Activated CD4-positive, alpha-beta T cell treated with anti-CD3 and anti-CD28 coated beads, Interleukin-2, amount 10 ng/mL, durations not matched to agents 24 days and 14 days (primary cell): ENCODE measurements at places on chromosomes 1 and 21. TPM values are rescaled to one million over a fixed set of nuclear protein-coding genes. Genes with fewer than 3 reads are reported as not detected.

PRAMEF25 gene
- total RNA-seq: not detected in 2 replicates

- no peaks in the 10 kb centered on the region for H3K36me3 ChIP-seq
- no peak overlapping the region for H3K27ac ChIP-seq
- no peak overlapping the region for H3K4me3 ChIP-seq
- H3K27me3 ChIP-seq: peaks cover 7% of the 10 kb centered on the region
Measured at GRCh38 chr1:62962901-62963776, 179.2 kb downstream of the ATG4C start.

NPHS2 gene
- not detected in 2 replicates for total RNA-seq

DNA sequence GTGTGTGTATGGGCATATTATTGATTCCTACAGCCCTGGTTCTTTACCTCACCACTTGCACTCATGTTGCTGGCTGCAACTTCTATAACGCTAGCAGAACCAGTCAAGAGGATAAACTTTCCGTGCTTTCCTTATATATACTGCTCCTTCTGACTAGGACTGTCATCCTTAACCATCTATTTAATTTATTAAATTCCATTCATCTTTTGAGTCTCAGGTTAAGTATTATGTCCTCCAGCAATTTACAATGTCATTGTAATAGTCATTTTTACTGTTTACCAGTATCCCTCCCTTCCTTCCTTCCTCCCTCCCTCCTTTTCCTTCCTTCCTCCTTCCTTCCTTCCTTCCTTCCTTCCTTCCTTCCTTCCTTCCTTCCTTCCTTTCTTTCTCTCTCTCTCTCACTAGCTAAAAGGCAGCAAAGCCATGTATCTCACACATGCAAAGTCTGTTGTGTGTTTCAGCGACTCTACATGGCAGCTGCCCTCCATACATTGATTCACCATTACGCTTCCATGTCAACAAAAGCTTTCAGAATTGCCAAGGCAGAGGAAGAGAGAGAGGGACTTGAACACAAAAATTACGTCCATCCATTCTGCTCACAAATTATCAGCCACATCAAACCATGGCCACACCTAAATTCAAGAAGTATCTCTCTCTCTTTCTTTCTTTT is 73.8 kb downstream of the ZNF326 start:
- no peaks in the 10 kb centered on the region for H3K36me3 ChIP-seq
- H3K4me3 ChIP-seq: no peak overlapping the region
- H3K27ac ChIP-seq: no peak overlapping the region
- DNase-seq: no peak
- peaks cover 8% of the 10 kb centered on the region for H3K27me3 ChIP-seq
- H3K4me1 ChIP-seq: no peaks in the 10 kb centered on the region

OXCT2 gene
- 1.5 and 1.8 TPM in 2 replicates for total RNA-seq

- H3K27ac ChIP-seq: no peak overlapping the region
- H3K27me3 ChIP-seq: no peaks in the 10 kb centered on the region
- no peak overlapping the region for H3K4me3 ChIP-seq
- H3K4me1 ChIP-seq: peaks cover 3% of the 10 kb centered on the region
- H3K36me3 ChIP-seq: no peaks in the 10 kb centered on the region
Measured at GRCh38 chr1:24828183-24828886, 83.1 kb downstream of the CLIC4 start.

DNA sequence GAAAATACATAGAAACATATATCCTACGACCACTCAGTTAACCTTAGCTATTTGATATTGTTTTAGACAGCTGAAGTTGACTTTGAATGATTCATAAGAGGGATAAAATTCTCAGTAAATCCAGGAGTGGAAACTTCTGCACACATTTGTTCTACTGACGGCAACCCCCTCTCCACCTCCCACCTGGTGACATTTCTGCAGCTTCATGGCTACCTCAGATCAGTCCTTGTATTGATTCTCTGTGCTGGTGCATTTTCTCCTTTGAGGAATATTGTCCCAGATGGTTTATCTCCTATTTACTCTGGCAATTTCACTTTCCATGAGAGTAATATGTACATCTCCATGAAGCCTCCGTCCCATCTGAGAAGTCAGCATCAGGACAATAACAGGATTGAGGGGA is 57.7 kb upstream of the COA6 start:
- peaks cover 13% of the 10 kb centered on the region for H3K27me3 ChIP-seq
- peak overlapping the region; percentile 25 for H3K27ac ChIP-seq
- peak overlapping the region; percentile 20 for H3K4me3 ChIP-seq
- peaks cover 22% of the 10 kb centered on the region for H3K4me1 ChIP-seq

DNA sequence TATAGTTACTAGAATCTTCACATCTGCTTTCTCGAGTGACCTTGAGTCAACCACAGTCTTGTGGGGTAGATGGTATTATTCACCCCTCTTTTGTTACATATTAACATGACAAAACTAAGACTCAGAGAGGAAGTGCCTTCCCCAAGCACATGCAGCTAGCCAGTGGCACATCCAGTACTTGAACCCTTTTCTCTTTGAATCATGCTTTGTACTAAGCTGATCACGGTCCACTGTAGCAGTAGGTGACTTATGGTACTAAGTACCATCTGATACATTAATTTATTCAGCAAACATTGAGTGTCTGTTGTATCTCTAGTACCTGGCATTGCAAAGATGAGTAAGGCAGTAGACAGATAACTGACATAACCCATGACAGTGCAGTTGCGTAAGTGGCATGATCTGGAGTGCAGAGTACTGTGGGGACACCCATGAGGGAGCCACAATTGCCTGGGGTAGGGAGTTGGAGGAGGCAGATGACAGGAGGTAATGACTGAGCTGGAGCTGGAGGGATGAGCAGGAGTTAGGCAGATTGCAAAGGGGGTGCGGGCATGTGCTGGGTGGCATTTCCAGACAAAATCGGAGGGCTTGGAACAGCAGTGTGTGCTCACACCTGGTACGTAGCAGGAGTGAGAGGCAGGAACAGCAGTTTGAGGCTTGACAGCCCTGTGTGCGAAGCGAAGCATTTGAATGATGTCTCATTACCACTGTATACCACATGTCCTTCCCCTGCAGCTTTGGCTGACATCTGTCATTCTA is 29.8 kb downstream of the UCK2 start:
- peaks cover 51% of the 10 kb centered on the region for H3K4me1 ChIP-seq
- DNase-seq: no peak
- H3K27me3 ChIP-seq: no peaks in the 10 kb centered on the region
- H3K27ac ChIP-seq: no peak overlapping the region
- H3K4me3 ChIP-seq: no peak overlapping the region

- H3K4me1 ChIP-seq: no peaks in the 10 kb centered on the region
- H3K4me3 ChIP-seq: no peak overlapping the region
Measured at GRCh38 chr1:210123924-210124589, 108.5 kb upstream of the SERTAD4 start.
